ENCODE measurements at places on chromosomes 13 and 19.

DNA sequence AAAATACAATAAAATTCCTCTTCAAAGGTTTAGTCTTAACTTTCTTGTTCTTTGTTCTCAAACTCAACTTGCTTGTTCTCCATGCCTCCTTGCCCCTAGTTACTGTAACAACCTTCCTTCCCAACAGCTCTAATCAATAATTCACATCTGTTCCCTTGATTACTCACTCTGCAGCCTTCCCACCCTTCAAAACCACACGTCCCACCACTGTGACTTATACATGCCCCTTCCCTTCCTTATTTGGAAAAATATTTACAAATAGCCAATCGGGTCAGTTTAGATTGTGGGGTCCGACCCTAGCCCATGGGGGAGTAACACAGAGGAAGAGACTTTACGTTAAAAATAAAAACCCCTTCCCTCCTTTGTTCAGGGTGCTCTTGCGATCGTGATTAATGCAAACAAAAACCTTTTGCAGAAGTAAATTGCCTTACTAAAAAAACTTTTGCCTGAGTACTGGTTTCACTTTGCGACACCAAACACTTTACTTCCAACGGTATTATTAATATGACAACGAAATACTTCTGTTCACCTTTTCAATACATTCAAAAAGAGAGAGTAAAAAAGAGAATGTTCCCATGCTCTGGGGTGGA, 512 bp upstream of the ZNF93 start:
- DNase-seq = no peak

- DNase-seq = no peak
These were observed 49.4 kb upstream of the DOCK9 start for GRCh38 chr13:99027260-99027659.

DNA sequence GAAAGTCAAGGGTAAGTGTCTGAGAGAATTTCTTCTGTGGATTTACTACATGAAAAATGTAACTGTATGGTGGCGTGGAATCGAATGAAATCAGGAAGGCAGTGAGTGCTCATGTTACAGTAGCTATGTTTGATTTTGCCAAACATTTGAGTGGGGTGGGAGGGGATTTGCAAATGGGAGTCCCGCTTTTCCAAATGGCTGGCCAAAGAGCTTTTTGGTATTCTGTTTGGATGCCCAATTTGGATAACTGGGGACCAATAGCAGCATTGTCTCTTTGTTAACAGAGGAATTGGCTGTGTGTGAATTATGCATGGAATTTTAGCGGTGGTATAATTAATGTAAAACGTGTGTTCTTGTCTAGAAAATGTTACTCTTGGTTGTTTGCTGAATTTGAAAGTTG, 17.8 kb downstream of the HNRNPM start:
- DNase-seq = no peak

DNA sequence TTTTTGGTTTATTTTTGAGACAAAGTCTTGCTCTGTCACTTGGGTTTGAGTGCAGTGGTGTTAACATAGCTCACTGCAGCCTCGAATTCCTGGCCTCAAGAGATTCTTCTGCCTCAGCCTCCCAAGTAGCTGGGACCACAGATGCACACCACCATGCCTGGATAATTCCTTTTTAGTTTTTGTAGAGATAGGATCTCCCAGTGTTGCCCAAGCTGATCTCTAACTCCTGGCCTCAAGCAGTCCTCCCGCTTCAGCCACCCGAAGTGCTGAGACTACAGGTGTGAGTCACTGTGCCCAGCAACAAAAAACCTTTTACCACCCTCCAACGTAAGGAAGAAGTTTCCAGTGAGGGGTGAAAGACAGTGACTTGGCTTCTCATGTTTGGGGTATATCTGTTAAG, 81.1 kb upstream of the TSHZ3 start:
- no peak for DNase-seq

- no peak for DNase-seq
These were observed 44.9 kb downstream of the SERTM1 start for GRCh38 chr13:36718686-36719085.

DNA sequence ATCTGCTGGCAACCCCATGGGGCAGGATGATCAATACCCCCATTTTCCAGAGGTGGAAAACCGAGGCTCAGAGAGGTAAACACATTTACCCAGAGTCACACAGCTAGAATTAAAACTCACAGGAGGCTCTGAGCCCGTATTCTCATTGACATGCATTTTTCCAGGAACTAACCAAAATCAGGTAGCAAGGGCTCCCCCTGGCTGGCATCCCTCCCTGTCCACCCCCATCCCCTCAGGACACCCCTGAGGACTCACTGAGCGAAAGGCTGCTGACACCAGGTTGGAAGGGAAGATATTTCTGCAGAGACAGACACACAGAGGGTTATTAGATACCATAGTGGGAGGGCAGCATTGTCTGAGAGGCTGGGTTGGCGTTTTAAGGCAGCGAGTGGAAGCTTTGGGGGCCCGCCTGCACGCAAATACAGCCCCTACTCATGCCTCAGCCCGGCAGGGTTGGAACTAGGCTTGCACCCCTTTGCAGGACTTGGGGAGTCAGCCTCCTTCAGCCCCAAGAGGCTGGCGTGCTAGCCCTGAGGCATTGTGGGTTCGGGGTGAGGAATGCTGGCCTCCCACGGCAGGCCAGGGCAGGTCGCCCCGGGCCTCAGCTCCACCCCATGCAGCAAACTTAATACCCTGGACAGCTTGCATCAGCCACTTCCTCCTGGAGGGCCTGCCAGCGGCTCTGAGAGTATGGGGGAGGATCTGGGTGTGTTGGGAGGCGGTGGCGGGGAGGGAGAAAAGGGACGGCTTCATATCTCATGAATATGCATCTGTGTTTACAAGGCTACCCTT, 3.9 kb downstream of the SLC1A5 start:
- no peak for DNase-seq

- DNase-seq = no peak
These were observed 714 bp upstream of the NPAS1 start for GRCh38 chr19:47018923-47019322.

GRCh38 chr13:33250609-33251008, 34.9 kb downstream of the STARD13 start:
- DNase-seq = no peak

DNA sequence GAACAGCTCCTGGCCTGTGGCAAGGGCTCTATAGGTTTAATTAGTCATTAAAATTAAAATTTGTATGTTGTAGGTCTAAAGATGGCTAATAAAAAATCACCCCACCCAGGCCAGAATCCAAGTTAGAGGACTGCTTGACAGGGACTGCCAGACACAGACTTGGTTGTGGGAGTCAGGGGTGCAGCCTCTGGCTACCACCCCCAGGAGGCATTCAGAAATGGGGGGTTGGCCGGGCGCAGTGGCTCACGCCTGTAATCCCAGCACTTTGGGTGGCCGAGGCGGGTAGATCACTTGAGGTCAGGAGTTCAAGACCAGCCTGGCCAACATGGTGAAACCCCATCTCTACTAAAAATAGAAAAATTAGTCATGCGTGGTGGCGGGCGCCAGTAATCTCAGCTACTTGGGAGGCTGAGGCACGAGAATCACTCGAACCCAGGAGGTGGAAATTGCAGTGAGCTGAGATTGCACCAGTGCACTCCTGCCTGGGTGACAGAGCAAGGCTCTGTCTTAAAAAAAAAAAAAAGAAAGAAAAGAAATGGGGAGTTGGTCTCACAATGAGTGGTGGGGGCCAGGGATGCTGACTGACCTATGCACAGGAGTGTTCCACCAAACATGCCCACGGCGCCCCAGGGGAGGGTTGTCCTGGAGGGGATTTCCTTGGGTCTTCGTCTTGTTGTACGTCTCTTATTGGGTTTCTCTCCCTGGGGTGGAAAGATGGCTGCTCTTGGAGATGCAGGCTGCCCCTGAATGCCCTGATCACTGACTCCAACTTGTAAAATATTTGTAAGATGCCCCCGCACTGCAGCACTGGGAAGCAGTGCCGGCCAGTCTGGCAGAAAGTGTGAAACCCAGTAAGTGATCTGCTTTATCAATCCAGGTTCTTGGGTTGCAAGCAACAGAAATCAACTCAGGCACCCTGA, 68.8 kb downstream of the SIPA1L3 start:
- no peak for DNase-seq

DNA sequence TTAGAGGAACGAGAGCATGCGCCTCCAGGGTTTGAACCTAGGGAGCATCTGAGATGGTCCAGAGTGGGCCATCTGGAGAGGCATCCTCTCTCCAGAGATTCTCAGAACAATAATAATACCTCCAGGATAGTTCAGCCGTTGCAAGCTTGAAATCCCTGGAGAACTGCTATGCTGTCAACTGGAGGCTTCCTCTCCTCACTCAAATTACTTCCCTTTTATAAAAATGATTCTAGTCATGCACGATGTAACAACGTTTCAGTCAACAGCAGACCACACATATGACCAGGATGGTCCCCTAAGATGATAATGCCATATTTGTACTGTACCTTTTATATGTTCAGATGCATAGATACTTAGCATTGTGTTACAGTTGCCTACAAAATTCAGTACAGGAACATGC, 108.7 kb downstream of the SHISA2 start:
- no peak for DNase-seq

GRCh38 chr19:13951799-13952153, 533 bp upstream of the DCAF15 start:
- no peak for DNase-seq

GRCh38 chr19:15287496-15287895, 44.8 kb downstream of the BRD4 start:
- DNase-seq = no peak

DNA sequence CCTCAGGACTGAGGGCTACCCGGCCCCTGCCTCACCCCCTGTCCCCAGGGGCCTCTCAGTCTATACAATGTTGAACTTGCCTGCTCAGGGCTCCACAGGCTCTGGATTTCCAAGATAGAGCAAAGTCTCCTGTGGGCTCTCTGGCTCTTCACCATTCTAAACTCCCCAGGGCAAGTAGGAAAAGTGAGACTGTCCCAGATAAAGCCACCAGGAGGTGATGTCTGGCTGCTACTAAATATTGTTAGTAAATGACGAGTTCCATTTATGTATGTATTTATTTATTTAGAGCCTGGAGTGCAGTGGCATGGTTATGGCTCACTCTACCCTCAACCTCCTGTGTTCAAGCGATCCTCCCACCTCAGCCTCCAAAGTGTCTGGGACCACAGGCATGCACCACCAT, 73.6 kb upstream of the SIAH3 start:
- no peak for DNase-seq

DNA sequence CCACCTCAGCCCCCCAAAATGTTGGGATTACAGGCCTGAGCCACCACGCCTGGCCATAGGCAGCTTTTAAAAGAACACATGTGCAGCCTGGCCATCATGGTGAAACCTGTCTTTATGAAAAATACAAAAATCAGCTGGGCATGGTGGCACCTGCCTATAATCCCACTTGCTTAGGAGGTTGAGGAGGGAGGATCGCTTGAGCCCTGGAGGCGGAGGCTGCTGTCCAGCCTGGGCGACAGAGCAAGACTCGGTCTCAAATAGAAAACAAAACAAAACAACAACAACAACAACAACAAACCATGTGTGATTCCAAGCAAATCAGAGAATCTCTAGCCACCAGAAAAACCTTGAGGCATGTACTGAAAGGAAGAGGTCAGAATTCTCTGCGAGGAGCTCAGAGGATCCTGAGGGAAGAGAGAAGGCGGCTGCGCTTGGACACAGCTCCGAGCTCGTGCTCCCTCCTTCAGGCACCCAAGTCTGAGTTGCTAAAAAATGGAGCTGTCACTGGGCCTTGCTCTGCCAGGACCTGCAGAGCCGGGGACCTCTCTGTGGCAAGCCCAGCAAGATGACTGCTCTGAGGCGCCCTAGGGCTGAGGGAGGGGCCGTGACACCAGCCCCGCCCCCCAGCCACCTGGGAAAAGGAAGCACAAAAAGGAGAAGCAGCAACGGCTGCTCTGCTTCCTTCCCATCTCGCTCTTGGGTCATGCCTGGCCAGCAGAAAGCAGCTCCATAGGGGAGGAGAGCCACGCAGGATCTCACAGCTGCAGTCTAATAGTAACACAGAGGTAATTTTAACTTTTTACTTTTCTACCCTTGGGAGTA, at the start of gene ARL11:
TSS of gene ARL11 (plus strand) at position 677 of the 822 bp plus-strand sequence. CDS start 1,941 bp downstream, outside the sequence.
- DNase-seq = no peak

DNA sequence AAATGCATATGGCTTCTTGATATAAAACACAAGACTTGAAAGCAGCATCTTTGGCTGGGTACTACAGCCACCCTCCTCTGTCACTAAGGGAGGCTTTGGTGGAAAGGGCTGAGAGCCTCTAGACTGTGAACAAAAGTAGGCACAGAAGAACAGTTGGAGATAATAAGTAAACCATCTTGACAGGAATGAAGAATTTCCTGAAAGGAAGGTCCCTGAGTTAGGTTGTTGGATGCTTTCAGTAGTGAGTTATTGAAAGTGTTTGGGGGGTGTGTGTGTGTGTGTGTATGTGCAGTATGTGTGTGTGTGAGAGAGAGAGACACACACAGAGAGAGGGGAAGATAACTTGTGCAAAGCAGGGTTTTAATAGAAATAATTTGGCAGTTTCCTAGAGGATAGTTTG, 38.2 kb downstream of the ALOX5AP start:
- DNase-seq = no peak

- no peak for DNase-seq
These were observed 498.0 kb downstream of the DIAPH3 start for GRCh38 chr13:59665732-59666131.

- no peak for DNase-seq
These were observed 30.2 kb downstream of the CYP2F1 start for GRCh38 chr19:41144403-41144802.

- no peak for DNase-seq
These were observed 128.5 kb upstream of the EDNRB start for GRCh38 chr13:78047151-78047550.

DNA sequence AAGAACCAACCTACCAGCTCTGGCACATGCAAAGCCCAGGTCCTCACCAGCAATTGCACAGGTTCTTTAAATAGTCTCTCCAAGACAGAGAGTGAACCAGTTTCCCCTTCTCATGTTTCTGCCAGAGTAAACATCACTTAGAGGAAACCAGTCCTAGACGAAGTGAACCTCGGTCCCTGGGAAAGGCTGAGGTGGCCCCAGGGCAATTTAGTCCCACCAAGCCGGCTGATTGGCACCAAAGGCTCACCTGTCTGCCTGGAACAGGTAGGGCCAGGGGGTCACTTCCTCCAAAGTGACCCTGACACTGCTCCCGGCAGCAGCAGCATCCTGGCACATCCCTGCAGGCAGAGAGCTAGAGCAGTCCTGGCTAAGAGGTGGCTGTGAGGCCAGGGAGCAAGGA, 122.9 kb upstream of the ZNF507 start:
- DNase-seq = no peak

DNA sequence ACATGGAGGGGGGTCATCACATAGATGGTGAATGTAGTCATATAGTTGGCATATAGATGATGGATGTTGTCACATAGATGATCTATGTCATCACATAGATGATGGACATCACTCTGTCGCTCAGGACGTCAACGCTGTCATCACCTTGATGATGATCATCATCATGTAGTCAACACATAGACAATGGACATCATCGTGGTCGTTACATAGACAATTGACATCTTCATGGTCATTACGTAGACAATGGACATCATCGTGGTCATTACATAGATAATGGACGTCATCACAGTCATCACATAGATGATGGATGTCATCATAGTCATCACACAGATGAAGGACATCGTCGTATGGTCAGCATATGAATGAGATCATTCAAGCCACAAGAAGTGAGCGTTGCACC, 28.6 kb upstream of the SLC15A1 start:
- no peak for DNase-seq

GRCh38 chr19:28607066-28607583, 605.8 kb downstream of the UQCRFS1 start:
- no peak for DNase-seq

GRCh38 chr13:98273824-98274742, 97.0 kb upstream of the RNF113B start:
- no peak for DNase-seq
